ENCODE measurements at places on chromosomes 1 and 21.

- no peak for DNase-seq
Observed at GRCh38 chr1:52240592-52241210, 98.8 kb downstream of the ZFYVE9 start.

GRCh38 chr1:84972377-84972987, 24.4 kb downstream of the MCOLN2 start:
- no peak for DNase-seq

DNA sequence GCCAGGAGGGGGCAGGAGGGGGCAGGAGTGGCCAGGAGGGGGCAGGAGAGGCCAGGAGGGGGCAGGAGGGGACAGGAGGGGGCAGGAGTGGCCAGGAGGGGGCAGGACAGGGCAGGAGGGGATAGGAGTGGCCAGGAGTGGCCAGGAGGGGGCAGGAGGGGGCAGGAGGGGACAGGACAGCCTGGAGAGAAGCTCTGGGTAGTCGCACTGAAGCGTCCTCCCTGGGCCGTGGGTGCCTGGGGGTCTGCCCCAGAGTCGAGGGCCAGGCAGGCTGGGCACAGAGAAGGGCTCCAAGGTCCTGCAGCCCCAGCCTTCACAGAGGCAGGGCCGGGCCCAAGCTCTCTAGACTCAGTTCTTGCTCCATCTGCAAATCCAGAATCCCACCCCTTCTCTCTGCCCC, 22.9 kb downstream of the MEGF6 start:
- no peak for DNase-seq

DNA sequence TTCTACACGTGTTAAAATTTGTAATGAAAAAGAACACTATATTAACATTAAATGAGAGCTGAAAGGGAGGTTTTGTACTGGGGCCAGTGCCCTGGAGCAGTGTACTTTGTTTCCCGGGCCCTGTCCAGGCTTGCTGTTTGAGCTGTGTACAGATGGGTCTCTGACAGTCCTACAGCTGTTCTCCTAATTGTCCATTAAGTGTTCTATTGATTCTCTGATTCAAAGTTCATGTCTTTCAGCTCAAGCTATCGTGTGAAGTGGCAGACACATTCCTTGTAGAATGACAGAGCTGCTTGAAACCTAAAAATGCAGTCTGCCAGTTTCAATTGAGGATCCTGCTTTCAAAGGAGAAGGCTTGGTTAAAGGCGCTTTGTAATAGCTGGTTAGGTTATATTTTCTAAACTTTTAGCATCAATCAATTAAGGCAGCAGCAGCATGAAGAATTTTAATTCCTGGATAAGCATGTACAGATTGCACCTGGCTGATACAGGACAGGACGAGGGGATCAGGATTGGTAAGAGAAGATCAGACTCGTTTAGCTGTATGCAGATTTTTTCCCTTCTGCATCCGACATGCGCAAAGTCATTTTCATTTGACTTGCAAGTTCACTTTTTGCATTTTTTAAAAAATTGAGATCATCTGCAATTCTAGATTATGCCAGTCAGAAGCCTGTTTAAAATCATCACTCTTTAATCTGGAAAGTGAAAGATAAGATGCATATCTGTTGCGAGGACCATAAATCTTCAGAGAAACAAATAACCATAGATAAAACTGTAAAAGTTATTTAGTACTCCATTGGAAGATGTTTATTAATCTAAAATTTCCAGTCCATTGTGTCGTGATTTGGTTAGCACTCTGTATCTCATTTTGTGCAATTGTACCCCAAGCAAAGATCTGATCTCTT, 98.5 kb downstream of the ATG4C start:
- DNase-seq = no peak

- no peak for DNase-seq
Observed at GRCh38 chr1:9539829-9540550, 725 bp downstream of the SLC25A33 start.

DNA sequence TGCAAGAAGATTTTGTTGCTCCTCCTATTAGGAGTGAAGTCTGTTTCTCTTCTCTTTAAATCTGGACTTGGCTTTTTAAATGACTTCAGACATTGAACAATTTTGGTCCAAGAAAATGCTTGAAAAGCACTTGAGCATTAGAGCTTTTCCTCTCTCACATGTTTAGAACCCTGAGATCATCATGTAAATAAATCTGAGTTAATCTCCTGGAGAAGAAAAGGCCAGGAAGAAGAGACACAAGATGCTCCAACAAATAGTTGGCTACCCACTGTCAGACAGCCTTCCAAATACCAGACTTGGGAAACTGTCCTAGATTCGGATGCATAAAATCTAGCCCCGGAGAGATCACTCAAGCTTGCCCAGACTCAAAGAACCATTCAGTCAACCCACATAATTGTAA, 1353.1 kb upstream of the ADGRL4 start:
- no peak for DNase-seq

GRCh38 chr1:85378534-85378933, 86.4 kb downstream of the DDAH1 start:
- DNase-seq = no peak

DNA sequence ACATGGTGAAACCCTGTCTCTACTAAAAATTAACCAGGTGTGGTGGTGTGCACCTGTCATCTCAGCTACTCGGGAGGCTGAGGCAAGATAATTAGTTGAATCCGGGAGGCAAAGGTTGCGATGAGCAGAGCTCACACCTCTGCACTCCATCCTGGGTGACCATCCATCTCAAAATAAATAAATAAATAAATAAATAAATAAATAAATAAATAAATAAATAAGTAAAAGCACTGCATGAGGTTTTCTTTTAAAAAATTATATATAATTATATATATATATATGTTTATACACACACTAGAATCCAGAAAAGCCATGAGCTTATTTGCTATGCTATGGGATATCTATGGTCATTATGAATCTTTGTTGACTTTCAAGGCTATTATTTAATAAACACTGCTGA, 2.4 kb downstream of the AMPD1 start:
- DNase-seq = no peak

GRCh38 chr1:203871114-203871880, 9.9 kb downstream of the SNRPE start:
- DNase-seq = no peak

GRCh38 chr1:65020774-65021173, 54.4 kb upstream of the JAK1 start:
- DNase-seq = no peak

DNA sequence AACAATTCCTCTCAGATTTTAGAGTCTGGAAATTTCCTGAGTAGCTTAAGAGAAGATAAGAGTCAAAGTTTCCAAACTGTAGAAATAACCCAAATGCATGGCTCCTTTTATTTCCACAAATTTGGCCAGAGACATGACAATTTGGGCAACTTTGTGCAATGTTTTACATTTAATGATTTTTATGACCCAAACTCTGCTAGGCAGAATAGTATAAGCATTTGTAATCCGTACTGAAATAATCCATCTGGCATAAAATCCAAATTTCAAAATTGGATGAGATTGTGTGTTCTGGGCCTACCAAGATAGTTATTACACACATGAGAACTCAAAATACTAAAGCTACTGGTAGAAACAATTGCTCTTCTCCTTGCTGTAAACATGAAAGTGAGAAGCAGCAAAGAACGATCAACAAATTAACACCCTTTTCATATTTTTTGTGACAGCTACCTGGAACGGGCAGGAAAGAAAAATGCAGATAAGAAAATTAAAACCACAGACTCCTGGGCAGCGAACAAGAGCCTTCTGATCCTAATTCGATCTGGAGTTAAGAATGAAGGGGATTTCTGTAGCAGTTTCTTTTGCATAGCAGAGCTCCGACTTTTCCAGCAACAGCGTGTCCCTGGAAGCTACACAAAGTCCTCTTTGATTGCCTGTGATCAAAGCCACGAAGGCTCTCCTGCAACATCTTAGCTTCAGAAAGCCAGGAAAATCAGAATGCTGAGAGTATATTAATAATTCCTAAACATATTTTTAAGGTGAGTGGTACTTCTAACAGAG, 191.2 kb downstream of the GRIK1 start:
- no peak for DNase-seq

DNA sequence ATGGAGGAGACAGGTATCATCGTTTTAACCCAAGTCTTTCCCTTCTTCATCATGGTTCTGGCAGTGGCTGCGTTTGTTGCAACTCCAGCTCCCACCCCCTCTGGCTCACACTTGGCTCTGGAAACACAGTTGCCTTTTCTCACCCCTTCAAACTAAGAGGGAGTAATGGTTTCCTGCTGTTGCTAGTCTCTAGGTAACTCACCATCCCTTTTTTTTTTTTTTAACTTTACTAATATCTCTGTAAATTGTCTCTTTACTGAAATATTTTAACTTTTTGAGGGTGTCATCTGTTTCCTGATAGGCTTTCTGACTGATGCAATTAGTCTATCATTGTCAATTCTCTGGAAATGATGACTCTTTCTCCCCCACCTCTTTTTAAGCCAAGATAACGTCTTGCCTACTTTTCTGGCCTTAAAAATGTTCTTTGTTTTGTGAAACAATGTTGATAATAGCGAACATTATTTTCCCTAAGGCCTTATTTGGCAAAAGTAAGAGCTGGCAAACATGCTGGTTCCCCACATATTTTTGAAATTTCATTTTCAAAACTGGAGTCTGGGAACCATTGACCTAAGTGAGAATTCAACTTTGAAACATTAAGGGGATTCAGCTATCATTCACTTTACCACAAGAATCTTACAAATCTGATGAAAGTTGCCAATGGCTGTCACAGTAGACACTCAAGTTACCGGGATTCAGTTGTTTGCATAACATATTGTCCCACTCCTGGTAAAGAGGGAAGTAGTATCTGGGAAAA, 85.3 kb downstream of the LEPR start:
- peak; percentile 79 for DNase-seq

DNA sequence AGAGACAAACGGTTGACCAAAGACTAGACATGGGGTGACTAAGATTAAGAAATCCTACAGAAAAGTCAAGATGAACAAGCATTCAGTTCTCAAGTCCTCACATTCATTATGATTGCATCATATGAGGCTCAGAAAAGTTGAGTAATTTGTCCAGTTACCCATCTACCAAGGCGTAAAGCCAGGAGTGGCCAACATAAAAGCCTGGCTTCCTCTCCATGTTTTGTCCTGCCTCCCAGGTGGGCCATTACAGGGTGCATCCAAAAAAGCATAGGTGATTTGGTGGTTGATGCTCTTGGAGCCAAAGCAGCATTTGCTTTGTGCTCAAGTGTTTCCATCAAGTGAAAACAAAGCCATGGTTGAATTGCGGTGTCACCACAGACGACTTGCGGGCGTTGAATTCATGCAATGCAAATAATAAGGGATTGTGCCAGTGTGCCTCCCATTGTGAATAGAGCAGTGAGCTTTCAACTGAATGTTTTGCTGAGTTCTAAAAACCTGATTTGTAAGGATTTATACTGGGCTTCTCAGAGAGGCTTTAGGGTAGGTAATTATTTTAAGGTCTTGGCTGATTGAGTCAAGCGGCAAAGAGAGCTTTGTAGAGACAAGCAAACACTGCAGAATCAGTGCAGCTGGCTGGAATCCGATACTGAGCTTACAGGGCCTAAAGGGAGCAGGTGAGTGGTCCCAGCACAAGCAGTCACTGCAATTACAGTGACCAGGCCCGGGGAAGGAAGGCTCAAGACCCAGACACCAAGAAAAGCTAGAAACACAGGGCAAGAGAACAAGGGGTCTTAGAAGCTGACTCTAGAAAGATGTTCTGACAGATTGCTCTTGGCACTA, 54.1 kb downstream of the KCNJ15 start:
- peak; percentile 69 for DNase-seq

DNA sequence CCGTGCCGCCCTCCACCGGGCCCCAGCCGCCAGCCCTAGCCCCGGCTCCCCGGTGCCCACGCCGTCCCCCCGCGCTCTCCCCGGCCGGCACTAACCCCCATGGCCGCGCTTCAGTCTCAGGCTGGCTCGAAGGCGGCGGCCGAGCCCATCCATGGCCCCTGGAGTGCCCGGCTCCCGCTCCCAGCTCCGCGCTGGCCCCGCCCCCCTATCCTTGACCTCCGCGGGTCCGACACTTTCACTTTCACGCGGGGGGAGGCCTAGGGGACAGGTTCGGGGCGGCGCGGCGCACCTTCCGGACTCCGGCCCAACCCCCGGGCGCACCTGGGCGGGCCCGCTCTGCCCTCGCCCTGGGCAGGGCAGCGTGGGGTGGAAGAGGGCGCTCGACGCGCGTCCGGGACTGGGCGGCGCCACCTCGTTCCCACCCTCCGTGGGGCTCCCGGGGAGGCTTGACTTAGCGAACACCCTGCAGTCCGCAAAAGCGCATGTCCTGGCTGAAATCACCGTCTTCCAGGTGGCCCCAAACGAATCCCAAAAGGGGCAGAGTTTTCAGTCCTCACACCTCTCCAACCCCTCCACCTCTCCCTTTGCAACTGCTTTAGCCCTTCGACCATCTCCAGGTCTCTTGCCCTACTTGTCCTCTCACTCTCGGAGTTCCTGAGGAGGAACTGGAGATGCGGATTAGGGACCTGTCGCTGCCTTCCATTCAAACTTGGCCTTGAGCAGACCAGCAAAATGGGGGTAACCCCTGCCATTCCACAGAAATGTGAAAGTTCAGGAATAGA, 3.9 kb upstream of the DENND2D start:
- no peak for DNase-seq

- DNase-seq = no peak
Observed at GRCh38 chr1:177729646-177730045, 240.2 kb downstream of the SEC16B start.

DNA sequence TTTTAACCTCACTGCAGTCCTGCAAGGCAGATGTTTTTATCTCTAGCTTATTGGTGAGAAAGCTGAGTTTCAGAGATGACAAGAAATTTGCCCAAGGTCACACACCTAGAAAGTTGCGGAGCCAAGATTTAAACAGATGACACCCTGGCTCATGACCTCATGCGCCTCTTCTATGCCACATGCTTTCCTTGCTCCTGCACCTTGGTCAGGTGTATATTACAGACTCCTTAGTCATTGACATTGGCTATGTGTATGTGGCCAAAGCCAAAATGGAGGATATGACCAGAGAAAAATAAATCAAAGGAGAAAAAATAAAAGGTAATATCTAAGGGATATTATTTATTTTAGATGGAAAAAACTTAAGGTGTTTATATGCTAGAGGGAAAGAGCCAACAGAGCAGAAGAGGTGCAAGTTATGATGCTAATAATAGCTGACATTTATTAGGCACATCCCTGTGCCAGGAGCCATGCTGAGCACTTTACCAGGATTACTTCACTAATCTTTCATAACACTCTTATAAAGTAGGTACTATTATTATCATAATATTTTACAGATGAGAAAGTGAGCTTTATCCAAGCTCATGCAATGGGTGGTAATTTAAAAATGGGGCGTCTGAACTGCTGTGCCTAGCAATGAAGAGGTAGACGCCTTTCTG, 13.8 kb upstream of the MYOC start:
- DNase-seq = no peak

GRCh38 chr1:224525411-224526040, 90.6 kb upstream of the CNIH3 start:
- peak; percentile 90 for DNase-seq
